DMS79 (cell line): ENCODE measurements at places on chromosomes 1 and 21.
A peak's percentile ranks its signal among the peaks of the same experiment; 100 is the strongest.

DNA sequence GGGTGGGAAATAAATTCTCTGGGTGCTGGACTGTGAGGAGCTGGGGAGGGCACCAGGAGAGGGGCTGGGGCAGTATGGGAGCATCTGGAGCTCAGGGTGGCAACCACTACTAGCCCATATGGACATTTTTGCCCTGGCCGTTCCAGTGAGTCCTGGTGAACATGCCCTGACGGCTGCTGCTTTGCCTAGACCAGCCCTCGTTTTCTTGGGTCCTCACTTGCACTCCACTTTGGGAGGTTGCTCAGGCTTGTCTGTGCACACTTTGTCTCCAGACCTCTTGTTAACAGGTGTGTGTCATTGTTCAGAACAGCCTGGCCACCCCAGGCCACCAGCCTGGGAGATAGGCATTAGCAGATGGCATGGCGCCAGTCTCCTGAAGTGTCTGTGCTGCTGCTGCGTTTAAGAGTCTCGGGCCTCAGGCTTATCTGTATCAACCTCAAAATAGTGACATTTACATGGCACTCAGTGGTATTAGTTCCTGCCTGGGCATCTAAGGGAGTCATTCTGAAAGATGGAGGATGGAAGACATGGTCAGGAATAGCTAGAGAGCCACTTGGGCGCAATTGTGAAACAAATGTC is 190.5 kb downstream of the PTPRU start:
- peak; percentile 99 for DNase-seq

DNA sequence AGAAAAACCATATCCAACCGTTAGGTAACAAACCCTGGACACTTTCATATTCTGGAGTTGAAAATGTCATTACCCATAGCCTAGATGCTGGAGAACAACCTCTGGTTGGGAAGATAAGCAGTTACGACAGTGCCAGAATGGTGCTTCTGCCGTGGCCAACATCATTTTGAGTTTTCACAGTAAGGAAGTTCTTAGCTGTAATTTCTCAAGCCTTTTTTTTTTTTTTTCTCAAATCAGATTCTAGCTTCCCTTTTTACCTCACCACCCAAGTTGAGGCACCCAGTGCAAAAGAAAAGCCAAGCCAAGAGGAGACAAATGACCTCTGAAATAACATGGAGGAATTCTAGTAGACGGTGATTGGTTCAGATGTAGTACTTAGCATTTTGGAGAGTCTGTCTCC is 21.8 kb downstream of the PPT1 start:
- no peak for DNase-seq

DNA sequence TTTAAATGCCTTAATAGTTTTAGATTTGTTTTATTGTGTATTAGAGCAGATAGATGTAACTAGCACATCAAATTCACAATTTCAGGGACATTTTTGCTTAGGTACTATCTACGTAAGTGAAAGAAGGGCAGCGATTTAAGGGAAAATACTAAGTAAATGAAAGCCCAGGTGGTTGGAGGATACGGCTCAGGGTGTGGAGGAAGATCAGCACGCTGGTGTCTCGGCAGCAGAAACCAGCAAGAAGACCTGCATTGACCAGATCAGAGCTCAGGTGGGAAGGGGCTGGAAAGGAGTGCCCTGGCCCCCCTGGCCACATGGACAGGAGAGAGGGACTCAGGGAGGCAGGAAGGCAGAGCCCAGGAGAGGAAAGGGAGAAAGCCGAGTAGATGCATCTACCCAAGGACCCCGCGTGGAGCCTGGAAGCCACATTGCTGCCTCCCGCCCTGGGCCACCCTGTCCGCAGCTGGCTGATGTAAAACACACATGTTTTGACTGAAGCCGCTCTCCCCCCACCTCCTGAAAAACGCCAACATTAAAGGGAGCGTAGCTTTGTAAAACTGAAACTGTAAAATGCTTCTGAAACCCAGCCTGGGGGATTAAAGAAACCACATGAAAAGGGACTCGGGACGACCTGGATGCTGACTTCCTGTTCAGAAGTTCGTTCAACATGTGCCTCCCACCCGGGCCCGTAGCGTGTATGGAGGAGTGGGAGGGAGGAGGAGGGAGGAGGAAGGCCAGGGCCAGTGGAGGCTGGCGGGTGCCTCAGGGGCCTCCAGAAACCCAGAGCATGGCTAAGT is 72.6 kb upstream of the TARDBP start:
- DNase-seq: no peak

DNA sequence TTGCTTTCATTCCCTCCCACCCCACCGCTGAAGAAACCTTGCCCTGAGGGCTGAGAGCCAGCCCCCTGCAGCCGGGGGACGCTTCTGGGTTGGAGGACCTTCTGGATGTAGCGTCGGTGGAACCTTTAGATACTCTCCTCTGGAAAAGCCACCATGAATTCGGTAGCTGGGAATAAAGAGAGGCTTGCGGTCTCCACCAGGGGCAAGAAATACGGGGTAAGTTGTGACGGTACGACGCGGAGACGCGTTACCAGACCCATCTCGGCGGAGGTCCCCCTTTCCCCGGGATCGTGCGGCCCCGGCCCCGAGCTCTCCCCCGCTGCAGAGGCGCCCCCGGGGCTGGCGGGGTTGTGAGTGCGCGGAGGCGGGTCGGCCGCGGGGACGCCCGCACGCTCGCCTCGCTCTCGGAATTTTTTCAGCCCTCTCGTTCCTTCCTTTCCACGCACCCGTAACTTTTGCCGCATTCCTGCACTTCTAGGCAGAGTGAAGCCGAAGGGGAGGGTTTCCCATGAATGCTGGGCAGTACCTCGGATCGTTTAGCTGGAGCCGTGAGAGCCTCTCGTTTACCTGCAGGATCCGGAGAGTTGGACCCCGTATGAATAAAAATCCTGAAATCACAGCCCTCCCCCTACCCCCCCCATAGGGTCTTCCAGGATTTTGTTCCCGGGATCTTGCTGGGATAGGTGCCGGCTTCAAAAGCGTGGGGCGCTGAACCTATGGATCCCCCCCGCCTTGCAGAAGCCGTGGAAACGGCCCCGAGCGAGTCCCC is 671 bp downstream of the KIF26B start:
- peak; percentile 15 for DNase-seq

- no peak for DNase-seq
These were observed 163.2 kb downstream of the GALNT2 start for GRCh38 chr1:230230273-230230672.

- no peak for DNase-seq
These were observed 6.7 kb downstream of the PHGDH start for GRCh38 chr1:119718409-119718808.

DNA sequence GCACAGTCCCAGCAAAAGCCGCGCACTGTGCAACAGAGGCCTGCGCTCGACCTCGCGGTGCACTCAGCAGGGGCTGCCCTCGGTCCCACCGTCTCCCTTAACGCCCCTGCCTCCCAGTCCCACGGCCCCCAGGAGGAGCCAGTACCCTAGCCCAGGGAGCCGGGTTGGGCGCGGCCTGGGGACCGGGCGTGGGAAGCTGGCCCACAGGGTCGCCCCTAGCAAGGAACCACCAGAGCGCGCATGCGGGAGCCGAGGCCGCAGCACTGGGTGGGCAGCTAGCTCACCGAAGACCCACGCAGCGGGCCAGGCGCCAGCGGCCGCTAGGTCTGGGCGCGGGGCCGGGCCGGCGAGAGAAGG is 21.6 kb upstream of the ZNF678 start:
- DNase-seq: no peak

DNA sequence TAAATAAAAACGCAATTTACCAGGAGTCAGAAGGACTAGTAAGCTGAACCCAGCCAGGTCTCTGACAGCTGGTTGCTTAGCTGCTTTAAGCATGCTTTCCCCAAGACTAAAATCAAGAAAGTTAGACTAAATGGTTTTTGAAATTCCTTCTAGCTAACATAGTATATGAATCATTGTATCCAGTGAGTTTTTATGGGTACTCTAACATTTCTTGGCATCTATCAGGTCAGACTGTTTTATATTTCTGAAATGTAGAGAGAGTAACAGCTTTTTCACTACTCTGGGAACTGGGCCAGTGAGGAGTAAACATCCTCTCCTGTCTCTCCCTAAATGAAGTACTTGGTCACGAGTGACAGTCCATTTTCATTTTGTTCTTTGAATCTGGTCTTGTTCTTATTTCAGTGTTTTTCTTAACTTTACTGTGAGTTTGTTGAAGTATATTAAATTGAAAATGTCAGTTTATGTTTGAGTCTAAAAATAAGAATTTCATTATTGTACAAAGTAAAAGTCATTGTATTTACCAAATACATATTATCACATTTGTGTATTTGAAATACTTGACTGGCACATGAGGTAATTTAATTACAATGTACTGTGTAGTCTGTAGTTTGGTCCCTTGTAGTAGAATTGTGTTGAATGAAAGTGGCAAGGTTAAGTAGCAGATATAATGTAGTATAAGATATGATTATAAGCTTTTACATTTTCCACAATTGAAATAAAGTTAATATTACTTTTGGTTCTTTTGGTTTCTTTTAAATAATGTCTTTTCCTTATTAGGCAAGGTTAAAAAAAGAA is 47.6 kb downstream of the PKN2 start:
- peak; percentile 70 for DNase-seq

DNA sequence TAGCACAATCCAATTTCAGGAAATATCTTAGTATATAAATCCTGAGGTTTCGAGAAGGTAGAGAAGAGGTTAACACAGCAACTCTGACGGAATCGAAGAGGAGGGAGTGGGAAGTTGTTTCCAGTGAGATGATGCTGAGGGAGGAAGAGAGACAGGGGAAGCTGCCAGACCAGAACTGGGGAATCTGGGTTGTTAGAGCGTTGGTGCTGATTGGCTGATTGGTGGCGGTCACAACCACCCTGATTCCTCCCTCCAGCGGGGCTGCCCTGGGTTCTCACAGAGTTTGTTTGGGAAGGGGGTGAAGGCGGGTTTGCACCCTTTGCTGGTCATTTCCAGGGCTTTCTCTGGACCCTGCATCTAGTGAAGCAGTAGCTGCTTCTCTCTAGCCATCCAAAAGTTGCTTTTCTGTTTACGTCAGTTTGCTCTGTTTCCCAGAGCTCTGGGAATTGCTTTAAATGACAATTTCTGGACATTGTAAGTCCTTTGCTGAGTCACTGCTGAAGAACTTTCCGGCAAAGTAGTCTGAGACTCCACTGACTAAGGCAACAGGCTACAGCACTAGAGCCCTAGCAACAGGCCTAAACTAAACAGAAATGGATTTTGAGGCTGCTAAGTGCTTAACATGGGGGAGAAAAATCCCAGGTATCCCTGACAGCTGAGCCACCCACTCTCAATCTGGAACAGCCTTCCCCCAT is 90.1 kb downstream of the TENT5C start:
- no peak for DNase-seq

DNA sequence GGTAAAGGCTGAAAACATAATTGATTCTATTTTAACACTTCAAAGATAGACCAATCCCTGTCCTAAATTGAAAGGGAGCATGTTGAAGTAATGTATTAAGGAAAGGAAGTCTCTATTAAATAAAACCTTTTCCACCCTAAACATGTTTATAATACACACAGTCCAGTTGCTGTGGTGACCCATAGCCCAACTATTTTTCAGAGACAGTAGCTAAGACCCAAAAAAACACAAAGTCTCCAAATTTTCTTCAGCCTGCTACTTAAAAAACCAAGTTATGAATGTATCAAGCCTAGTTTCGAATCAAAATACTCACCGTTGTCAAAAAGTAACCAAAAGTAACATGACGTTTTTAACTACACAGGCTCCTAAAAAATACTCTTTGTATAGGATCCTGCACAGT is 1.6 kb downstream of the ELK4 start:
- no peak for DNase-seq

DNA sequence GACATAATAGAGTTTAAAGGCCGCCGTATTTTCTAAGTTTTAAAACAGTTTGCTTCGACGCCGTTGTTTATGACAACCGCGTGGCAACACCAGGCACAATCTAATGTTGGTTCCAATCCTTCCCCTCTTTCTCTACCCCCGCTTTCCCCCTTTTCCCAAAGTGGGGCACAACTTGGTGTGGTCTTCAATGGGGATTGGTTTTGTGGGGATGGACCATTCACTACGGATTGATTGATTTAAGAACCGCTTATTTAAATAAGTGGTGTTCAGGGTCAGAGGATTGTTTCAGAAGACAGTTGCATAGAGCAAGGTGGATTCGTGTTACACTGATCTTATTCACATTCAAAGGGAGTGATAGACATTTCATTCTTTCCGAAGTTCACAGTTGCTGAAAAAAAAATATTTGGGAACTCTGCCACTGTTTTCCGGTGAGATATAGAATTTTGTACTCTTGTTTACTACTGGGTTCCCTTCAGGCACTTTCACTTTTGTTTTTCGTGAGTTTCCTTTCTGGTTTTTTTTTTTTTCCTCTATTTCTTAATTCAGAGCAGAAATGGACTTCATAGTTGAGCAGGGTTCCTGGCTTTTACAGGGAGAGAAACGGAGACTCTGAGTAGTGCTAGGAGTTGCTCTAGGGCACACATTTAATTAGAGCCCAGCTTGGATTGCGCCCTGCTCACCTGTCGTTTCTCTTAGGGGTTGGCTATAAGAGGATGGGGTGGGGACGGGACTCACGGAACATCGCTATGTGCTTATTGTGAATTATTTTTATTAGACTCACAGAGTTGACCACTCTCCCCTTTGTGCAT is 79.6 kb upstream of the AK4 start:
- DNase-seq: no peak

- peak; percentile 65 for DNase-seq
These were observed 26.6 kb downstream of the DIPK1A start for GRCh38 chr1:92934395-92935378.

- DNase-seq: no peak
These were observed 56.8 kb upstream of the ABCG1 start for GRCh38 chr21:42161956-42162681.

- no peak for DNase-seq
These were observed 32.8 kb upstream of the CHRM3 start for GRCh38 chr1:239353536-239353935.

GRCh38 chr21:27033471-27033870 is 66.6 kb upstream of the ADAMTS5 start:
- DNase-seq: no peak

- DNase-seq: no peak
These were observed 215.4 kb downstream of the OMA1 start for GRCh38 chr1:58331156-58331555.

DNA sequence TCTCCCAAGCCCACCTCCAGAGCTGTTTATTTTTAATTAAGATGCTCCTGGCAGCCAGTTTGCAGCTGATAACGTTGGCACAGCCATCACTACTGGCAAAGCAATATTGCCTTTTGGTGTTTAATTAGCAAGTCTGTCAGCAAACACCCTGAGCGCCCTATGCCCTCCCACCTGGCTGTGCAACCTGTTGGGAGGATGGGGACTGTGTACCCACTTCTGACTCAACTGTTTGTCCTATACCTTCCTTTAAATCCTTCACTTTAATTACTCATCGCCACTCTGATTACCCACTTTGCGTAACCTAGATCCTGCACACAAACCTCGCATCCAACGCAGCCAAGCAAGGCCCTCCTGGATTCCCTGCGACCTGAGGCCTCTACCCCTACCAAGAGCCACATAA is 67.1 kb downstream of the BCAR3 start:
- no peak for DNase-seq
